ENCODE measurements at places on chromosomes 11 and 22.

DNA sequence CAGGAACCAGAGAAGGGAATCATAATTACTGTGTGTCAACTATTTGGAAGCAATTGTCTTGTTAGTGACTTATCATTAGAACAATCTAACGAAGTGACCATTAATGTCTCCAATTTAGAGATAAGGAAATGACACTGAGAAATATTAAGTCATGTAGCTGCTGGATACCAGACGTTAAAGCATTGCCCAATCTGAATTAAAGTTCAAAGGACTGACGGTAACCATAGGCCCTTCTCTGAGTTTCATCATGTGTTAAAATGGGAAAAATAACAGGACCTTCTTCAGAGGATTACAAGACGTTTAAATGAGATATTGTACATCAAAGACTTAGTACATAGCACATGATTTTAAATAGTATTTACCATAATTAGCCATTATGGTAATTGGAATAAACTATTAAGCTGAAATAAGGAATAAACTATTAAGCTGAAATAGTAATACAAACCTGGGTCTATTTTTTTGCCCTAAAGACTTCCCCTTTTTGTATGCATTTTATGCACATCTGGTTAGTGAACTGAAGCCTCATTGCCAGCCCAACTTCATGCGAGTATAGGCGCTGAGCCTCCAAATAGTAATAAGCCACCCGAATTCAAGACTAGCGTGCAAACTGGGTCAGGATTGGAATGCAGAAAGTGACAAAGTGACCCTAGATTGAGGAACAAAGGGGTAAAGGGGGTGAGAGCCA lies 41.0 kb downstream of the GLYATL1 start:
- DNase-seq, result no peak

GRCh38 chr11:88521799-88522201 lies 184.3 kb upstream of the CTSC start:
- DNase-seq, result no peak

DNA sequence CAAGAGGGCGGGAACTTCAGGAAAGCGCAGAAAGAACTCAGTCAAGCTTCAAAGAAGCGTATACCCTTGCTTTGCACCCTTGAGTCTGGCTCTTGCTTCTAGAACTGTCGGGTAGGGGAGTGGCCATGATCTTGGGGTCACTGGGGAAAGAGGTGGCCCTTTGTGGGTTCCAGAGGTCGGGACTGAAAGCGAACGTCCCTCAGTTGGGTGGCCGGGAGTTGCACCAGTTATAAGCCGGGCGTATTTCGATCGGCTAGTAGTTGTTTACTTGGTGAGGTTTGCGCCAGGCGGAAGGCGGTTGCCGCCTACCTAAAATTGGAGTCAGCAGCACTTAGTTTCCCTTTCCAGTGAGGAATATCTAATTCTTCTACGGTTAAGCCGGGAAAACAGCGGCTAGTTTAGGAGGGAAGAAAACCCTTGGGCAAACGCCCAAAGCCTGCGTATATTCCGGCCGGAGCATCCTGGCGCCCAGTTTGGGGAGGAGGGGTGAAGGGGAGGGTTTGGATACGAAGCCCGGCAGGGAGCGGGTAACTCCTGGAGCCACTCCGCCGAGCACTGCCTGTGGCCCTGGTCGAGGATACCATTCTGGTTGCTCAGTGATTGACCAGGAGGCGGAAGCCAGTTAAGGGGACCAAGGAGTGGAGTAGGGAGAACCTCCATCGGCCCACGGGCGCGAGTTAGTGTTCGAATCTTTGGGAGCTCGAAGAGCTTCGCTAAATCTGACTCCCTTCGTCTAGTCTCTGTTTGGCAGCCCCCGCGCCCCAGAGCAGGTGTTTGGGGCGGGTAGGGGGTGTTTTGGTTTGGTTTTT lies 807 bp upstream of the WT1 start:
- peak; percentile 25 for DNase-seq

DNA sequence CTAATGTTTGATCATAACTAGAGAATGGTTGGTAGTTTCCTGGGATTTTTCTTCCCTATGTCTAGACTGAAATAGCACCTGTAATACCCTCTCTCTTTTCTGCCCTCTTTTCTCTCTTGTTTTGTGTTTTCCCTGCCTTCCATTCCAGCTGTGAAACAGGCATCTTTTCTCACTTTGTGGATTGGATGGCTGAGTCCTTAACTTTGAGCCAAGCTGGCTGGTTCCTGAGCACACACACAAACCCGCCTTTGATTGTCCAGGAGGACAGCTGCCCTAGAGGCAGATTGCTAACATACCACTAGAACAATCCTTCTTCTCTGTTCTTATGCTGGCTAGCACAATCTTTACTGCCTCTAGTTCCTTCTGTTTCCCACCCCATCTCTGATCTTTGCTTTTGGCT lies 17.7 kb downstream of the CTNND1 start:
- no peak for DNase-seq

GRCh38 chr11:110362971-110363509 lies 66.6 kb upstream of the RDX start:
- DNase-seq, result no peak

DNA sequence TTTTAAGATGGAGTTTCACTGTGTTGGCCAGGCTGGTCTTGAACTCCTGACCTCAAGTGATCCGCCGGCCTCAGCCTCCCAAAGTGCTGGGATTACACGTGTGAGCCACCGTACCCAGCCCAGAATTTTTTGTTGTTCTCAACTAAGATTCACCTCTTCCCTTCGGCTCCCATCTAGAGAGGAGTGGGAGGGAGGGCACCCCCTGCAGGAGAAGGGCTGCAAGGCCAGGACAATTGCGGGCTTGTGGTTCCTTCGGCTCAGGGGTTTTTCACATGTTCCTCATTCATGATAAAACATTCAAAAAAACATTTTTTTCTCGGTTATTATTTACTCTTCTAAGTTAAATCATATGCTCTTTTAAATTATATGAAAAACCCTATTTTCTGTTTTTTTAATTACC lies 201.1 kb upstream of the LRRC4C start:
- no peak for DNase-seq

All from inflammatory macrophage treated with lipopolysaccharide for 4 hours (primary cell).